Brain microvascular endothelial cell (primary cell): ENCODE measurements at places on chromosomes 6 and 20.

- DNase-seq = no peak
These were observed 197.2 kb upstream of the THEMIS start for GRCh38 chr6:128098000-128098581.

- DNase-seq = no peak
These were observed 315.9 kb downstream of the TFAP2A start for GRCh38 chr6:10098756-10099528.

GRCh38 chr6:30260036-30260504 is 46.9 kb upstream of the TRIM26 start:
- DNase-seq = no peak

GRCh38 chr20:14491436-14491835 is 154.0 kb upstream of the FLRT3 start:
- DNase-seq = no peak

- DNase-seq = no peak
These were observed 19.7 kb downstream of the CD40 start for GRCh38 chr20:46137816-46138215.

GRCh38 chr6:79943133-79943532 is 4.2 kb downstream of the ELOVL4 start:
- no peak for DNase-seq

GRCh38 chr6:163019926-163020325 is 292.2 kb downstream of the PACRG start:
- no peak for DNase-seq

- no peak for DNase-seq
These were observed 12.0 kb upstream of the CITED2 start for GRCh38 chr6:139386404-139386803.

GRCh38 chr6:95601133-95601532 is 23.8 kb downstream of the MANEA start:
- DNase-seq = peak; percentile 30

DNA sequence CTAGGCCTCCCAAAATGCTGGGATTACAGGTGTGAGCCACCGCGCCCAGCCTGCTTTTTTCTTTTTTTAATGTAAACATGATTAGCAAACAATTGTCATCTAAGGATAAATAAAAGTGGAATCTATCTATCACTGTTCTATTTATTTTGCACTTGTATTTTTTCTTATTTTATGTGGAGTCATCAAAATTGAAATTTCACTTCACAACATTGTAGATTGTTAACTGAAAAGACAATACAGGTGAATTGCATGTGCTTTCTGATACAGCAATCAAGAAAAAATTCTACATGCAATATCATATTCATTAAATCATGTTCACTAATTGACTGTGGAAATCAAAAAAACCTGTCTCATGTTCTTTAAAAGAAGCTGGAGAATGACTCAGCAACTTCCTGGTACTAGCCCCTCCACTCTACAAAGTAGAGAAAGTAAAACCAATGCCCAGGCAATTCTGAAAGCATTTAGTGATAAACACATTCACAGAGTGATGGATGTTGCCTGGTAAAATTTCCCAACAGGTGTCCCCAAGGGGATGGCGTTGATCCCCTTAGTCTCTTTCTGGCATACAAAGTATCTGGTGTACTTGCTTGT is 10.7 kb upstream of the RFX6 start:
- no peak for DNase-seq

- DNase-seq = no peak
These were observed 28.6 kb upstream of the CDKN1A start for GRCh38 chr6:36649701-36650484.

DNA sequence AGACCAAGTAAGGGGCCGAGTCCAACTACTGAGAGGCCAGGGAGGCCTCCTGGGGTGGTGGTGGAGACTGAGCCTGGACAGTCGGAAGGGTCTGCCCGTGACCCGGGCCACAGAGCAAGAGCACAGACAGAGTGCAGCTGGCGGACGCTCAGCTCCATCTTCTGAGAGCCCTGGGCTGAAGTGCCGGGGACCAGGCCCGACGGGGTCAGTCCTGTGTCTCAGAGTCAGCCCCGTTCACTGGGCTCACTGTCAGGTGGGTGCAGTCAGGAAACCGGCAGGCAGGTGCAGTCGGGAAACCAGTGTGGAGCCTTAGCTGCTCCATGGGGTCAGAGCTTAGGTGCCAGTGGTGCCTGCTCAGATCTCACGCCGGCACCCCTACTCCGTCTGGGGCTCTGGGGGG is 76.5 kb downstream of the WDR27 start:
- no peak for DNase-seq

GRCh38 chr6:99359800-99360199 is 10.3 kb upstream of the FAXC start:
- no peak for DNase-seq

DNA sequence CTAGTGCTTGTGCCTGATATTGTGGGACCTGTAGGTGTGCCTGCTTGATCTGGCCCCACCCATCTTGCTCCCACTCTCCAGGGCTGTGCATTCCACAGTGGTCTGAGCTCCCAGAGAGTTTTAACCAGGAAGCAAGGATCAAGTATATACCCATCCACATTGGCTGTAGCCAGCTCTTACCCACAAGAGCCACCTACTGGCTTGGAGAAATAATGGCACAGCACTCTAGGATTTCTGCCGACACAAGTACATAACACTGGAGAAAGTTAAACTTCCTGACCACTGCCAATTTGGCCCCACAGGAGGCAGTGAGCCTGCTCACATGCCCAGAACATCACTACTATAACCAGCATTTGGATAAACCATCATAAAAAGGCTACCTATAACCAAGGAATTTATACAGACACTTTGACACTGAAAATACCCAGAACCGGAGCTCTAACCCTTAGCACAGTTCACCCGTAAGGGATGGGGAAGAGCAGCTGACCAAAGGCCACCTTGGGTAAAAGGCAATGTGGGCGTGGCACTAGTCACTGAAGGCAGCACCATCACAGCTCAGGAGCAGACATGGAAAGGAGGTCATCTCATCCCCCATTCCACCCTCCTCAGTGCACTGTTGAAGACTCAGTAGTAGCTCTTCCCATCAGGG is 440.4 kb downstream of the BTBD3 start:
- DNase-seq = no peak

GRCh38 chr6:24876499-24877465 is 59.0 kb downstream of the RIPOR2 start:
- no peak for DNase-seq

DNA sequence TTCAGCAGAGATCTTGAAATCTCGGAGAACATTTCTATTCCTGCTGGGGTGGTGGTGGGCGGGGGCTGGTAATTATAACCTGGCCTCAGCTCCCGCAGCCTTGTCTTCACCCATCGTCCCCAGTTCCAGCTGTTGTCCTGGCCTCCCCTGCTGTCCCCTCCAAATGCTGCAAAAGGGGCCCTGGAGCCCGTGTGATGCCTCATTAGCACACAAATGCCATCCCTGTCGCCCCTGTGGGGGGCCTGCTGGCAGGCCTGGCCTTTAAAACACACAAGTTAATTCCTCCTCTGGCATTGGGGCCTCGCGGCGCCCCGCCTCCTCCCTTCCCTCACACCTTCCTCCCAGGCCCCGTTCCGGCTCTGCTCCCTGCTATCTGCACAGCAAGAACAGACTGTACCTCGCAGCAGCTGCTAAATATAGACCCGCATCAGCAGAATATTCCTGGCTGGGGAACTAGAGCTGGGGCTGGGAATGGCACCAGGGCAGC is 85.7 kb downstream of the CDH22 start:
- no peak for DNase-seq

GRCh38 chr6:153099636-153100035 is 31.4 kb downstream of the RGS17 start:
- DNase-seq = no peak

DNA sequence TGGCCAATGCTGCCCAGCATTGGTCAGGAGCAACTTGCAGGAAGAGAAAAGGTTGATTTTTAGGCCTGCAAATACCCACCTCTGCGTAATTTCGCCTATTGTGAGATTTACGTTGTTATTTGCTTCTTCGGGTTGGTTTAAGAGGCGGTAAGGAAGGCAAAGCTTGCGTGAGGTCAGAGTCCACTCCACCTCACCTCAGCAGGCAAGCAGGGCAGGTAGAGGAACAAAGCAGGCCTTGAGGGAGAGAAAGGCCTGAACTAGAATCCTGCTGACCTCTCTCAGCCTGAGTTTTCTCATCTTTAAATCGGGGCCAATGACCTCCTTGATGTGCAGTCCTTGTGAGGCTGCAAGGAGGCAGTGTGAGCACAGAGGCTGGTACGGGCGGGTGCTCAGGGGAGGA is 239.1 kb downstream of the CDC5L start:
- DNase-seq = no peak

- no peak for DNase-seq
These were observed 57.7 kb upstream of the HIVEP2 start for GRCh38 chr6:143002686-143003085.

DNA sequence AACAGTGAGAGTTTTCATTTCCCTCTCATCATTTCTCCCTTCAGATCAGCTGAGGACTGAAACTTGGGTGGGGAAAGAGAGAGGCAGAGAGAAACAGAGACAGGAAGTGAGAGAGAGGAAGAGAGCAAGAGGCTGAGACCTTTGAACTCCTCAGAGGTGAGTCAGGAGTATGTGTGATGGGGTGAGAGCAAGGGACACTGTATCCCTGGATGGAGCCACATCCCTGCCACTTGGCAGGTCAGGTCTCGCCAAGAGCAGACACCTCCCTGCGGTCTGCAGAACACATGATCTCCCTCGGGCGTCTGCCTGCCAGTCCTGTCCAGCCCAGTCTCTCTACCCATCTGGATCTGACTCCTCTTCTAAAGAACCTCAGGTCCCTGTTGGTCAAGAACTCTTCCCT is 62.7 kb upstream of the SYNDIG1 start:
- no peak for DNase-seq

- DNase-seq = no peak
These were observed 24.0 kb downstream of the C6orf132 start for GRCh38 chr6:42118162-42119001.

- DNase-seq = no peak
These were observed 1.2 kb upstream of the TMEM181 start for GRCh38 chr6:158558415-158559306.

DNA sequence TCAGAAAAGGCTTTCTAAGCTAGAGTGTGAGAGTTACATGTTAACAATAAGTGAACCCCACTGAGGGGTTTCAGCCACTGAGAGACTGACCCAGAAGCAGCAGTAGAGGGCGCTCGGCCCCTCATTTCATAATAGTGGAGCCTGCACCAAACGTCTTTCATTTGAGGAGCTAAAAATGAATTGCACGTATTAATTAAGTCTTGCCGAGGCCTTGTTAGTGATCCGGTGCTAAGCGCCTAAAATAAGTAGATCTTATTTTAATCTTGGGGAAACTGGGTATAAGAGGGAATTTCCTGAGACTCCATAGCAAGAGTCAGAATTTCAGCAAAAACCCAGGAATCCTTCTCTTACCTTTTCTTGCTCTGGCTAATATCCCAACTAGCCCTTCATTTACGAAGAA is 209.7 kb downstream of the FARS2 start:
- peak; percentile 73 for DNase-seq

GRCh38 chr20:12201289-12201991 is 283.7 kb downstream of the BTBD3 start:
- peak; percentile 2 for DNase-seq

DNA sequence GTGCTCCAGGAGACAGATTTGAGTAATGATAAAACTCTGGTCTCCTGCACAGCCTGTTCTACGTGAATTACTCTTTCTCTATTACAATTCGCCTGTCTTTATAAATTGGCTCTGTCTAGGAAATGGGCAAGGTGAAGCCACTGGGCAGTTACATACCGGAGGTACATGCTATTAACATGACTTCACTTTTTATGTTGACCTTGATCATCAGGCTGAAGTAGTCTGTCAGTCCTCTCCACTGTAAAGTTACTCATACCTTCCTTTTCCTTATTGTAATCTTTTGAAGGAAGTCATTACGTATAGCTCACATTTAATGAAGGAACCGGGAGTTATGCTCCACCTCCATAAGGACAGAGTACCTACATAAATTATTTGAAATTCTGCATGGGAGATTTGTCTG is 19.9 kb upstream of the KHDC1 start:
- DNase-seq = no peak

DNA sequence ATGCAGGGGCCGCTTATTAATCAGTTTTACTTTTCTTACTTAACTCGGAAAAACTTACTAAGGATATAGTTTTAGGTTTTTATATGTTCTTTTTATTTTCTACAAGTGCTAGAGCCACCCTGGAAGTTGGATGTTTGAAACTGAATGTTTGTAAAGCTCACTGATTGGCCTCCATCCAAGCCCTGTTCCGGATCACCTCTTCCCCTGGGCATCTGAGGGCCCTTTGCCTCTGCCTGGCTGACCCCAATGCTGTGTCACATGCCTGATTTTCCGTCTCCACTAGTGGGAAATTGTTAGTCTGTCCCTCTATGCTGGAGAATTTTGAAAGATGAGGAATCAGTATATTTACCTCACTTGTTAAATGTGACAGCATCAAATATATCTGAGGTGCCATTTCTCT is 79.3 kb downstream of the SLC35F1 start:
- DNase-seq = no peak

- no peak for DNase-seq
These were observed 61.6 kb upstream of the HS3ST5 start for GRCh38 chr6:114404339-114404955.

DNA sequence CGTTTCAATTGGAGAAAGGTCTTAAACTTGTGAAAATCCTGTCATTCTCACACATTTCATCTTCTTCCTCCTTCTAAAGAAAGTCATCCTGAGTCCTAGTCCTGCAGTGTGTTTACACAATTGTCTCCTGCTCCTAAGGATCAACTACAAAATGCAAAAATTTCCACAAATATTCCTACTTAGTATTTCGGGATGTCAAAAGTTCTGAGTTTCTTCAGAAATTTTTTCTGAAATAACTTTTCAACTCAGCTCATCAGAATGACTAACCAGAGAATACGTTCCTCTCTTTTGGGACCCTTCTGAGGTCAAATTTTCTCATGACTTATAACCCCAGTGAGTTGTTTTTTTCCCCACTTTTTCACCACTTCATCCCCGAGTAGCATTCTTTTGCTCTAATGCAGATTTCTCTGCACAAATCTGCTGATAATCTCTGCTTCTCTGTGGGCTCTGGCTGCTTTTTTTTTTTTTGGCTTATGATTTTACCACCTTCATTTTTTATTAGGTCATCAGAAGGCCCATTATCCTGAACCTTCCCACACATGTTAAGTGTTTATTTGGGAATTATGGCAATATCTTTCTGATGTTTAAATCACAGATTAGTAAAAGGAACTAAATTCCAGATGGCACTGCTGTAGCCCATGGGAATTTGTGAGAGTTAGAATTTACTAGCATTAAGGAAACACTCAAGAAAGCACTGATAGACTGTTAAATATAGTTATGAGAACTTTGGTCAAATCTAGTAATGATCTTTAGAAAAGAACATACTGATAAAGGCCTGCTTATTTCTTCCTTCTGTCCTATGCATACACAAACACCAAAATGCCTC is 41.4 kb downstream of the MAP3K5 start:
- DNase-seq = no peak

- DNase-seq = peak; percentile 80
These were observed 230.9 kb upstream of the SULF2 start for GRCh38 chr20:48015943-48016723.
